ENCODE measurements at places on chromosomes 4 and X.

DNA sequence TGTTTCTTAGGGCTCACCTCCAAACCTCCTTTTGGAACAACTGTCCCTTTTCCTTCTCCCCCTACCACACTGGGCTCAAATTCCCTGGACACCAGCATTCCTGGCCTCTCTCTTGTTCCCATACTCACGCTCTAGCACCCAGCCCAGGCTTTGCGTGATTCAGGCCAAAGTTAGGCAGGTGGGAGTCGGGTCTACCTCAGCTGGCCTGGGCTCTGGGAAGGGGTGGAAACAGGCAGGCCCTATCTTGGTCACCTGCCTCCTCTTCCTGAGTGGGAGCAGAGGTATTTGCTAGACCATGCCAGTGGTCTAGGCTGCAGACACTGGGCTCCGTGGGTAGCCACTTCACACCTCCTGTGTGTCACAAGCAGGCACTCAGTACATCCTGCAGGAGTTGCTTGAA, 211.1 kb upstream of the MAMLD1 start:
- no peak for DNase-seq

DNA sequence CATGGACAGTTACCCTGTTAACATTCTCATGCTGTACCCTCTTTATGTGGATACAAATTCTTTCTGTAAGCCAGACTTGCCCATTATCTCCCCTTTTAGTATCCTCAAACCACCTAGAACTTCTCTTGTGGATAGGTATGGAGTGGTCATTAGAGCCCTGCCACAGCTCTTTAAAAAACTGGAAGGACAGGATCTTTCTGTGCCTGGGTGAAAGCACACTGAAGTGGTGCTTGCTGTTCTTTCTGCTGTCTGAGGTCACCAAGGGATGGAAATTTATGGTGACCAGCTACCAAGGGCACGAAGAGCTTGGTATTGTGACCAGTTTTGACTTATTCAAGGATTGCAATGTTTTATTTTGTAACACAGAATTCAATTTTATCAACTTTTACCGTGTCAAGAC, 344.2 kb downstream of the CBLL2 start:
- no peak for DNase-seq

DNA sequence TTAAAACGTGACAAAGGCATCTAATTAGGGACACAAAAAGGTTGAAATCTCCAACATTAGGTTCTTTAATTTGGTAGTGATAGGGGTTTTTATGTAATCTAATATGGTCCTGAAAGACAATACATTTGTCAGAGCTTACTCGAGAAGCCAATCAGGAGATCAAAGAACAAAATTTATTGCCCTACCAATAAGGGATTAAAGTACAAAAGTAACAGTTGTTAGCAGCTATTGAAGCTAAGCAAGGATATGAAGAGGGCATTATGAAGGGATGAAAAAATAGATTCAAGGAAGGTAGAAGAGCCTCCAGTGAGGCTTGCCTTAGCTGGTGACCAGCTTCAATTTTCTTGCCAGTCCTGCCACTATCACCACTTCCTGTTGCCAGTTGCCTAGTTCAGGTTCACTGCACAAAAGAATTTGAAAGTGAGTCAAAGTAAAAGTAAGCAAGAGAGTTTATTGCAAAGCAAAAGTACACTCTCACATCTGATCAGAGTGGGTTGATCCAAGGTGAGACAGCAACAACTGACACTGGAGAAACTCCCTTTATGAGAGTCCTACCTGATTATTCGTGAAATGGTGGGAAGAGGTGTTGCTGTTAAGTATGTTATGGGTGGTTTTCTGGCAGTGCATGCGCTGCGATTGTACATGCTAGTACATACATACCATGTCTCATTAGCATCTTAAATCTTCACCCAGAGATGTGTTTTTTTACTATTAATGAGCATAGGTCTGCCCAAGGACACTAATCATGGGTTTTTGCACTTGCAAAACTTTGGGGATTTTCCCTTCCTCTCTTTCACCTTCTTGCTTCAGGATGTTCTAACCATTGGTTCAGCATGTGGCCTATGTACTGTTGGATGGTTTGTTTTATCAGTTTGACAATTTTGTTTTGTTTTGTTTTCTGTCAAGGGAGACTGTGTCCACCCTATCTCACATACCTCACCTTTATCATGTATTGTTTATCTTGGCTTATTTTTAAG, 263.2 kb upstream of the ITM2A start:
- no peak for DNase-seq

- no peak for DNase-seq
Observed at GRCh38 chrX:97401154-97401553, 517.4 kb downstream of the RPA4 start.

Data from stimulated activated CD4-positive, alpha-beta T cell treated with anti-CD3 and anti-CD28 coated beads, Interleukin-1b, Interleukin-23, amount 100 ng/mL, for 1 hour (primary cell).